Stomach (tissue), 19 donors: ENCODE measurements at places on chromosomes 11 and 22. TPM values are rescaled to one million over a fixed set of nuclear protein-coding genes. Genes with fewer than 3 reads are reported as not detected.
A peak's percentile ranks its signal among the peaks of the same experiment; 100 is the strongest.

The SAA2 gene
- total RNA-seq = 60.7 TPM

DNA sequence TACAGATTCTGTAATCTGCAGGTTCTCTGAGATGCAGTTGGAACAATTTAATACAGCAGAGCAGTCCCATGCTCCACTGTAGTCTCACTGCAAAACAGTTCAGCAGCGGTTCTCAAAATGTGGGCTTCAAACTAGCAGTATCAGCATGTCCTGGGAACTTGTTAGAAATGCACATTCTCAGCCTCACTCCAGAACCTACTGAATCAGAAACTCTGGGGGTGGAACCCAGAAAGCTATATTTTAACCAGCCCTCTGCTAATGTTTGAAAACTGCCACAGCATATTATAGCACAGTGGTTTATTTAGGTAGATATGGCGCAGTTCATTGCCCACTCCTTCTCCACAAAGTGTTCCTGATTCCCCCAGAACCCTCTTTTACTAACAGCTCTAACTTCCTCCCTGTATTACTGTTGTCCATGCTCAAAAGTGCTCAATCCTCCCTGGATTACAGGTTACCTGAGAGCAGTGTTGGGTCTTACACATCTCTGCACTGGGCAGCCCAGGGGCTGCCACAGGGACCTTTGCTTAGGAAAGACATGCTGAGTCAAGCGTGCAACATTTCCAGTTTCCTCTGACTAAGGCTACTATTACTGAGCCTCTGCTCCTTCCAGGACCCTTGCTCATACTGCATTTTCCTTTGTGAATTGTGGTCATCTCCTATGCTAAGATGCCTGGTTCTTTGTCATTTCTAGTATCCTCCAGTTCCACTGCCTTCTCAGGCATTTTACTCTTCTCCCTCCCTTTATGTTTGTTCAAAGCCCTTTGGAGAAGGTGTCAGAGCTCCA is 7.7 kb upstream of the DGAT2 start:
- no peaks in the 10 kb centered on the region for H3K4me1 ChIP-seq
- no peak overlapping the region for H3K4me3 ChIP-seq
- no peak overlapping the region for H3K27ac ChIP-seq
- no peaks in the 10 kb centered on the region for H3K27me3 ChIP-seq

DNA sequence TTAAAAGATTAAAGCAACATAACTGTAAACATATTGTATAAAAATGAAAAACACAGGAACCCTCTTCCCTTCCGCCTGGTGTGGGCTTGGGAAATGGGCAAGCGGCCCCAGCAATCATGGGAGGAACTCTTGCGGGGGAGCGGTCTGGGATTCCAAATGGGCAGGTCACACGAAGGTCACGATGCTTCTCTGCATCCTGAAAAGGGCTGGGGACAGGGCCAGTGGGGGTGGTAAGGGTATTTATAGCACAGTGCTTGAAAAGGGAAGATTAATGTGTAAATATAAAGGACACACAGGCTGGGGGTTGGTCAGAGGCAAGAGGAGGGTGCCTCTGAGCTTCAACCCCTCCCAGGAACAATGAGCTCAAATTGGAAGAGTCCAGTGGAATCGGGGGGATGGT is 46.9 kb upstream of the OR4B1 start:
- H3K27me3 ChIP-seq = no peaks in the 10 kb centered on the region
- no peak overlapping the region for H3K4me3 ChIP-seq
- H3K36me3 ChIP-seq = peaks cover 35% of the 10 kb centered on the region
- no peak for DNase-seq
- peak overlapping the region; percentile 33 for H3K27ac ChIP-seq

- no peak overlapping the region for H3K27ac ChIP-seq
- no peaks in the 10 kb centered on the region for H3K27me3 ChIP-seq
- H3K4me1 ChIP-seq = peaks cover 6% of the 10 kb centered on the region
- DNase-seq = peak; percentile 44
- no peaks in the 10 kb centered on the region for H3K36me3 ChIP-seq
These were observed 58.2 kb downstream of the RRAS2 start for GRCh38 chr11:14300661-14301304.

DNA sequence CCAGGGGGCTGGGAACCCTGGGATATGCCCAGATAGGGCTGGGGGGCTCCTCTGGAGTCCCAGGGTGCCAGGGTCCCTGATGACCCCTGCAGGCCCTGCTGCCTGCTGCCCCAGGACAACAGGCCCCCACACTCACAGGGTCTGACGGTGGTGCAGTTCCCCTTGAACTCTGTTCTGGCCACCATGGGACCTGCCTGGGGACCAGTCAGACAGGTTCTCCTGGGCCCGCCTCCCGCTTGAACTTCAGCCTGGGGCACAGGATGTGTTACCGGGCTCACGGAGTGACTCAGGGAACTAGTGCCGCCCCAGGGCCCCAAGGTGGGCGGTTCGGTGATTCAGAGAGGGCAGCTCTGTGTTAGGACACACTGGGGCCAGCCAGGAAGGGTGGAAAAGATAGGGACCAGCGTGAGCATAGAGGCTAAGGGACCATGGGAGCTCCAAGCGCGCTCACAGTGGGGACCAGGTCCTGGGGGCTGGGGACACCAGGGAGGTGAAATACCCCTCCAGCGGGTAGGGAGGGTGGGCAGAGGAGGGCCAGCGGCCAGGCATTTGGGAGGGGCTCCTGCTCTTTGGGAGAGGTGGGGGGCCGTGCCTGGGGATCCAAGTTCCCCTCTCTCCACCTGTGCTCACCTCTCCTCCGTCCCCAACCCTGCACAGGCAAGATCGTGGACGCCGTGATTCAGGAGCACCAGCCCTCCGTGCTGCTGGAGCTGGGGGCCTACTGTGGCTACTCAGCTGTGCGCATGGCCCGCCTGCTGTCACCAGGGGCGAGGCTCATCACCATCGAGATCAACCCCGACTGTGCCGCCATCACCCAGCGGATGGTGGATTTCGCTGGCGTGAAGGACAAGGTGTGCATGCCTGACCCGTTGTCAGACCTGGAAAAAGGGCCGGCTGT is 21.5 kb upstream of the TXNRD2 start:
- peaks cover 85% of the 10 kb centered on the region for H3K4me1 ChIP-seq
- peak overlapping the region; percentile 87 for H3K27ac ChIP-seq
- H3K27me3 ChIP-seq = no peaks in the 10 kb centered on the region

DNA sequence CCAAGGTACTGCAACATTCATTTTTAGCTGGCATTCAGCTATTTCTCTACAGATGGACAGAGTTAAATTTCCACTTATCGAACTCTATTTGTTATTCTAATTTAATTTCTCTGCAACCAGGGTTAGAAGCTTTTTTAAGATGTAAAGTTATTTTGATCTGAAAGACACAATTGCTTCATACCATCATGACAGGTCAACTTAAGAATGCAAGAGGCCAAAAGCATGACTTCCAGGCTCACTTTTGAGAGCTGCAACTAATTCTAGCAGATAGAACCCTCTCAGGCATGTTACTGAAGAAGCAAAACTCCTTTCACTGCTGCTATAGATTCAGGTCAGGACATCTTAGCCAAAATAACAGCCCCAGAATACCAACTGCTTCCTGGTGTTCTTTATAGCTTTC is 86.5 kb upstream of the GALNT18 start:
- no peak overlapping the region for H3K4me3 ChIP-seq
- H3K27ac ChIP-seq = no peak overlapping the region
- no peak for DNase-seq
- H3K4me1 ChIP-seq = no peaks in the 10 kb centered on the region
- no peaks in the 10 kb centered on the region for H3K36me3 ChIP-seq
- peaks cover 3% of the 10 kb centered on the region for H3K27me3 ChIP-seq
